ENCODE measurements at places on chromosomes 6 and 20.

DNA sequence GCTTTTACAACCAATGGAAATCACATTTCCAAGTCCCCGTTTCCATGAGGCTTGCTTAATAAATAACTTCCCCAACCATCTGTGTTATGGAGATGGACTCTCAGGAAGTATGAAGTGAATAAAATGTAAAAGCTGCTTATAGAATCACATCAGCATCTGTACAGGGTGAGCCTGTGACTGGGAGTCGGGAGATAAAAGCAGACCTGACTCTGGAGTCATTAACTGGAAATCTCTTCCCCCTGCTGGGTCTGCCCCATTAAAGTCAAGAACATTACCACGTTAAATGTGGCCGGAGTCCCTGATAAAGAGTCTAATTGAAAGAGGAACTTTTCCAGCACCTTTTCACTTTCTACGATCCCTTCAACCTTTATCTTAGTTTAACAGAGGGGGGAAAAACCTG, 368.5 kb downstream of the DOK5 start:
- DNase-seq: no peak

- no peak for DNase-seq
Measured at GRCh38 chr6:34386316-34387137, 5.9 kb downstream of the NUDT3 start.

- no peak for DNase-seq
Measured at GRCh38 chr6:142357879-142358278, 56.1 kb downstream of the ADGRG6 start.

DNA sequence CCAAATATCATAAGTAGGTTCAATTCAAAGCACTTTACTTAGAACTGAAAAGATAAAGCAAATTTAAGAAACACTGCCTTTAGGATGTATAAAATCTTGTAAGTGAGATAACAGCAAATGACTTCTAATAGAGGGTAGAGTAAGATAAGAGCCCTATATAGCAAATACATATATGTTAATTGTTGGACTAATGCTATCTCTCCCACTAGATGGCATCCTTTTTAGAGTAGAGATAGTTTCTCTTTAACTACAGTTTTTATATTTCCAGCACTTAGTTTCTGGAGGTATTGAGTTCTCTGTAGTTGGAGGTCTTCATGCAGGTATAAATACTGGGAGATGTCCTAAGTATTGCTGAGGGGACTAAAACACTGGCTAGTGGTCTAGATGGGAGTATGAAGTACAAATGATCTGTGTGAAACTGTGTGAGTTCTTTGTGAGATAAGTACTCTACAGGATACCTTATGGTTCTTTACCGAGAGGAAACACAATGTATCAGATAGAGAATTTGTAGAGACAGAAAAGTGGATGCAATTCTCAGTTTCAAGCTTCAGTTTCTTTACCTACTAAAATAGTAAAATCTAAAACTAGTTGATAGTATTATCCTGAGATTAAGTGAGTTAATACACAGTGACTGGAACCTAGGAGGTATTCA, 399.3 kb downstream of the KHDRBS2 start:
- DNase-seq: no peak

DNA sequence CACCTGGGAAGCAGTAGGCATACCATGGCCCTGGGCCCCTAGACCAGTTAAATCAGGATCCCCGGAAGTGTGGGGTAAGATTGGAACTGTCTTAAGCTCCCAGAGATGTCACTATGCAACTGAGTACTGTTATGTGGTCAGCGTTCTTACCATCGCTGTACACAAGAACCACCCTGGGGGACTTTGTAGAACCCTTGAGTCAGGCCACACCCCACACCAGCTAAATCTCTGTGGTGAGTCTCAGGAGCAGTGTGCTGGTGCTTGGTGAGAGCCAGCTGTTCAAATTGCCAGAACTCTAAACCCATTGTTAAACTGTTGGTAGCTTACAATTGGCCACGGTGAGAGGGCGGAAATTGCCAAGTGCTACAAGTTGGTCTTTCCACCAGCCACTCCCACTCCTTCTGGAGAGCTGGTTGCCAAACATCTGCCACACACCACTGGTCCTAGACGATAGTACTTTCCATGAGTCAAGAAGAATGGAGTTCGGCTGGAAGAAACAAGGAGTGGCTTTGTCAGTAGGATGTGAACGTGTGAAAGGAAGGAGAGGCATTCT, 80.5 kb upstream of the SYNDIG1 start:
- DNase-seq: no peak

DNA sequence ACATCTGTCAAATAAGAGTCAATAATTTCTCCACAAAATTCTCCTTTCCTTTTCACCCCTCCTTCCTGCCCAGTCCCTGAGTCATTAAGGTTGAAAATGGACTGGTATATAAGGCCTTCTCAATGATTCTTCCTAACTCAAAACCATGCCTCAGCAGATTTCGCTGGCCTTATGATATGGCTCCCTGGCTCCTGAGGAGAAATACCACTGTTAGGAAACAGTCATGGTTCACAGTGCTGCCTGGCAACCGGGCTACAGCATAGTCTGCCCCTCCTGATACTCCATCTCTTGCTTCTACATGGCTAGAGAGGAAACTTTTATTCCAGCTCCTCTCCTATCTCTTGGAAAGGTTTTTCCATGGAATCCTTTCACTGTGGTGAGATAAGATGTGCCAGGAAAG, 4.7 kb downstream of the UBE2J1 start:
- DNase-seq: no peak

DNA sequence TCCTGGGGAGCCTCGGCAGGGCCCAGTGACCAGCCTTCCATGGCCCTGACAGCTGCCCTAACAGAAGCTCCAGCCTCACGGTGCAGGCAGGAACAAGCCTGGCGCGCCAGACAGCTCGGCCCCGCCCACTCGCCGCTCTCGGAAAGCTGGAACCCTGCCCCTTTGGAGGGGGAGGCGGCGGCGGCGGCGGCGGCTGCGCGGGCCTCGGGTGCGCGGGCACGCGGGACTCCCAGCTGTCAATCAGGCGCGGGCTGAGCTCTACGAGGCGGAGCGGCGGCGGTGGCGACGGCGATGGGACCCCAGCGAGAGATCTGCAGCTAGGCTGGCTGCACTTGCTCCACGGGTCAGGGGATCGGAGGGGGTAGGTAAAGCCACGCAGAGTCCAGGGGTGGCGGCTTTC, at the start of gene NRSN1:
TSS of gene NRSN1 (plus strand) at position 236 of the 400 bp plus-strand sequence. CDS start 8,113 bp downstream, outside the sequence.
- peak; percentile 85 for DNase-seq

- DNase-seq: no peak
Measured at GRCh38 chr20:18754030-18754652, 59.4 kb upstream of the SCP2D1 start.

DNA sequence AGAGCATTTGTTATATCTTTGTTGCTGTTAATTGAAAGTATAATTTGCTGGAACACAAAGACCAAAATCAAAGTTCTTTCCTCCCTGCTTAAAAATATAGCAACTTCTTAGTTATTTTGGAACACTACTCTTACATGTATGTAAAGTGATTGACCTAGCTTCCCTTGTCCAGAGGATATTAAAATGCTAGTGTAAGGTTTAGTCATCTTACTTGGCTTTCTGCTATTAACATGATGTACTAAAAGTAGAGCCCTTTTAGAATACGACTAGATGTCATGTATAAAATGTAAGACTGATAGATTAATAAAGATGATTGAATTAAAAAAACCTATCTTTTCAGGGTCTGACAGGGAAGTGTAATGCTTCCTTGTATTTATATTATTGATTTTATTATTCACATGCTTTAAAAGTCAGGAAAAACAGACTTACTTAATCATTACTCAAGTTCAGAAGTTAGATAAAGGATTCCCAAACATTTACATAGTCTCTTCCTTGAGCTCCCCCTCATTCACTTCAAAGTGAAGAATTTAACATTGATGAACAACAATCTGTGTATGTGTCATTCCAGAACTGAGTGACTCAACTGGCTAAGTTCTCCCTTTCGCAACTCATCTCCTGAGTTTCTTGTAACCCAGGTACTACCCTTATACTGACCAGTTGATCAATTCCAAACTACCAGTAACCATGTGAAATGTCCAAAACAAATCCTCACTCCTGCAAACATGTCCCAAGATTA, 50.9 kb downstream of the BTBD9 start:
- DNase-seq: no peak

GRCh38 chr6:41396335-41396734, 60.9 kb downstream of the NCR2 start:
- no peak for DNase-seq

DNA sequence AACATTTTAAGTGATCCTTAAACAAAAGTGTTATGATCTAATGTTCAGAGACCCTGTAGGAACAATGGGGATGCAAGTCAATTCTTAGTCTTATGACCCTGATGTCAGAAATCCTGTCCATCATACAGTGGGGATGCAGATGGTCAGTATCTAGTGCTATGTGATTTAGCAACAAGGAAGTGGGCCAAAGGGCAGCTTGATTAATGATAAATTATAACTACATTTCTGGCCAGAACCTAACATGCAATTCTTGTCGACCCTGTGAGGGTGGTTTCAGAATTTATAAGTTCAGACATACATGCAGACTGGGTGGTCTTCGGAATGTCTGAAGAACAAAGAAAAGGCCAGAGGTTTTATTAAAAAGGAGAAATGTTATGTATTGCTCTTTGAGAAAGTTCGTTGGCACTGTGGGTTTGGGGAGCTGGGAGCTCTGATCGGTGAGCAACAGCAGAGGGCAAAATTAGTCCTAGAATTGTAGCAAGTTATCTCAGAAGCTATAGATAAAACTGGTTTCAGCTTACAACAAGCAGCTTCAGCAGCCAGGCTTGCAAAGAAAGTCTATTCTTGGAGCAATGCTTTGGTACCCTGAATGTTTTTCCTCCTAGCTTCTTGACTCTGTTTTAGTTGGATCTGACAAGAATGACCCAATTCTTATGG, 50.8 kb downstream of the RPF2 start:
- no peak for DNase-seq

DNA sequence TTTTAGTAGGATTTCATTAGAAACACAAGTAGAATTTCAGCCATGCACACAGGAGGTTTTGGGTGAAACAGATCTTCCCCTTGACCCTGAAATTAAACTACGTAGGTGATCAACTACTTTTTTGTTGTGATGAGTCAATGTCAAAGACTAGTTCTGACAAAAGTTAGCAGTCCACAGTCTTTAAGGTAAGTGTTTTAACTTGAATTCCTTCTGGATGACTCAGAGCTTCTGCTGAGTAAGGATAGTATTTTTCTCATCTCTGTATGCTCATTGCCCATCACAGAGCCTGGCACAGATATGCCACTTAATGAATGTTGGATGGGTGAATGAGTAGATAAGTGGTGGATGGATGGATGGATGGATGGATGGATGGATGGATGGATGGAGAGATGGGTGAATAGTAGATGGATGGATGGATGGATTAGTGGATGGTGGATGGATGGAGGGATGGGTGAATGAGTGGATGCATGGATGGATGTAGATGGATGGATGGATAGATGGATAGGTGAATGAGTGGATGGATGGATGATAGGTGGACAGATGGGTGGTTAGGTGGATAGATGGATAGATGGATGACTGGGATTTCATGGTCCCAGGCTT, 165.3 kb downstream of the ZMYND8 start:
- no peak for DNase-seq

DNA sequence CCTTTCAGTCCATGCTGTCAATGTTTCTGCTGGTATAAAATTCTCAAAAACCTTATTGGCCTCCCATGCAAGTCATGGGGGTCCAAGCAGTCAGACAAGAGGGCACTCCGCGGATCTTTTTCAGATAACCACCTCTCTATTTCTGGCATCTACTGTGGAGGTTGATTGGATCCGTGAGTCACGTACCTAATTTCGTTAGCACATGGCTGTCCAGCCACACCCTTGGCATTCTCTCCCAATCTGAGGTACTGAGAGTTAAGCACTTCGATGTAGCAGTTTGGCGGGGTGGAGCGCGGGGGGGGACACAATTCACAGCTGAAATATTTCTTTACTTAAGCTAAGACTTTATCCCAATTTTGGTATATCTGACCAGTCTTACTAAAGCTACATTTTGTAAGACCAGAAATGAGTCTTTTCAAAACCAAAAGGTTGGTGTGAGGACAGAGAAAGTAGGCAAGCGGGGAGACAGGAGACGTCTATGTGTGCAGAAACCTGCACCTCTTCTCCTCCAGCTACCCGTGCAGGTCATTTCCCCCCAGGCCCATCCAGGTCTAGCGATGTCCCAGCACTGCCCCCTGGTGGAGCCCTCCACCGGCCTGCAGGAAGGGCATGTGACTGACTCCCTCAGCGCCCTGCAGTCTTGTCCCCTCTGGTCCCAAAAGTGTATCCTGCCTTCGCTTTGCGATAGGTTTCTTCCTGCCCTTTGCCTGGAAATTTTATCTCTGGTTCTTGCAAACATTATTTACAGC, 113.1 kb downstream of the ADAT2 start:
- no peak for DNase-seq

- DNase-seq: no peak
Measured at GRCh38 chr6:148214667-148215066, 128.0 kb upstream of the SASH1 start.

GRCh38 chr6:142258757-142259156, 43.0 kb upstream of the ADGRG6 start:
- no peak for DNase-seq

DNA sequence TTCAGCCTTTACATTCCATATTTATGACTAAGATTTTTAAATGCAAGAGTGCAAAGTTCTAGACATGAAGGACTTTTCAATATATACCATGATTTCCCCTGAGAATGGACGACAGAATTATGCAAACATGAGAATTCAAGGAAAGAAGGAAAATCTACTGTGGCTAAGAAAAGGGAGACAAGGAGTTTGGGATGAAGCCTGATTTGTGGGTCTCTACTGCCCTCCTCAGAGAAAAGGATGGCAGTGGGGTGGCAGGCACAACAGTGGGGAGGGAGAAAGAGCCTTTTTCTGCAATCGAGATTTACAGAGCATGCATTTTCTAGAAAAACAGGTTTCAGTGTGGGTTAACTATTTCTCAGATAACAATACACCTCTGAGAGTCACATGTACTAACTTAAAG, 466.9 kb upstream of the NRSN1 start:
- peak; percentile 41 for DNase-seq

- peak; percentile 76 for DNase-seq
Measured at GRCh38 chr6:22036275-22036674, 260.6 kb downstream of the PRL start.

- DNase-seq: no peak
Measured at GRCh38 chr20:41380551-41381193, 14.1 kb upstream of the EMILIN3 start.

DNA sequence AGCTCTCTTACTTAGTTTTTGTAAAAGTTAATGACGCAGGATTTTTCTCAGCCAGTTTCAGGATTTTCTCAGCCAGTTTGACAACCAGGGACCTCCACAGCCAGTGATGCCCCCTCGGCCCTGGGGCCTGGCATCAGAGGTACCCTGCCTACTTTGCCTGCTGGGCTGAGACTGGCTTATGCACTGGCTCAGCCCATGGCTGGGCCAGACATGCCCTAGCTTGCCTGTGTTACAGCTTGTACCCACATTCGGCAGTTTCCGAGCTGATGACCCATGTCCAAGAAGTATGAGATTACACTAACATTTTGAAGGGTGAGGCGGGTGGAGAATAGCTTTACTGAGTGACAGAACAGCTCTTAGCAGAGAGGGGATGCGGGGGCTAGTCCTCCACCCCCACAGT, 406.1 kb upstream of the HSF2 start:
- no peak for DNase-seq
